ENCODE measurements at places on chromosomes 7 and 10.

GRCh38 chr7:22001345-22002004 lies 55.8 kb upstream of the CDCA7L start:
- peak; percentile 62 for DNase-seq

DNA sequence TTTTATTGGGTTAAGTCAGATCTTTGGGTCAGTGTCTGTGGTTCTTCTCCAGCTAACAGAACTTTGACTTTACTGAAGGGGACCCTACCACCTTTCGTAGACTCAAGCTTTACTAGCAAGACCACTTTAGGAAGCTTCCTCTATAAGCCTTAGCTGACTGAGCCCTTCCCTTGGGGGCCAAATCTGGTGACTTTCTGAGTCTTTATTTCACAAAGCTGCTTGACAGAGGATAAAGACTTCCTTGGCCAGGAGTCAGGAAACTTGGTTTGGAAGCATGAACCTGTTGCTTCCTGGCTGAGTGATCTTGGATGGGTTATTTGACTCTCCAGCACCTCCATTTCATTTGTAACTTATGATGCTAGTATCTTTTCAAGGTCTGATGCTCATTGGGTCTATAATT lies 466.7 kb downstream of the TYW1 start:
- DNase-seq = no peak

GRCh38 chr10:1628757-1629156 lies 108.6 kb downstream of the ADARB2 start:
- no peak for DNase-seq

- no peak for DNase-seq
Observed at GRCh38 chr10:55631071-55631654, 729.9 kb downstream of the ZWINT start.

DNA sequence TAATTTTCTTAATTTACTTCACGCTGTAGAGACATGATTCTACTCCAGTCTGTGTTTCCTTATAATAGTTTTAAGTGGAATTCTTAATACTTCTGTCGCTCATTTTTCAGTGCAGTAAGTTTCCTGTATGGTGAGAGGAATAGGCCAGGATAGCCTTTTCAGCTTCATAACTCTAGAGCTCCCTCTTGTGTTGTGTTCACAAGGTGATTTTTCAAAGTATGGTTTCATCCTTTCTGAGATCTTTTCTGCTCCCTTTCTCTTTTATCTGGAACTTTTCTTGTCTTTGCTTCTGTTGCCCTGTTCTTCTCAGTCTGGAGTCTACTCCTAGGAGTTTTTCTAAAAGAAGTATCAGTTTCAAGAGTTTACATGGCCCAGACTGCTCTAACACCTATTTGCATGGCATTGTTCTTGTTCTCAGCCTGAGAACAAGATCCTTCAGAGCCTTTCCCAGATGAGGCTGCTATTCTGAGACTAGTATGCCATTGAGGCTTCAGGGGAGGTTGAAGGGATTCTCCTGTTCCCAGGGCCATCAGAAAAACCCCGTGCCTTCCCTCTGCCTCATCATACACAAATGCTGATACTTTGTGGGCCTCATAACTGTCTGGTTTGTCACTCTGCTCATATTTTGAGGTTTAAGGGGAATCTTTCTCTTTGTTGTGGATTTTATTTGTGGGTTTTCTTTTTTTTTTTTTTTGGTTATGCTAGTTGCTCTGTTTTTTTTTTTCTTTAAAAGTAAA lies 21.8 kb downstream of the NET1 start:
- peak; percentile 24 for DNase-seq

DNA sequence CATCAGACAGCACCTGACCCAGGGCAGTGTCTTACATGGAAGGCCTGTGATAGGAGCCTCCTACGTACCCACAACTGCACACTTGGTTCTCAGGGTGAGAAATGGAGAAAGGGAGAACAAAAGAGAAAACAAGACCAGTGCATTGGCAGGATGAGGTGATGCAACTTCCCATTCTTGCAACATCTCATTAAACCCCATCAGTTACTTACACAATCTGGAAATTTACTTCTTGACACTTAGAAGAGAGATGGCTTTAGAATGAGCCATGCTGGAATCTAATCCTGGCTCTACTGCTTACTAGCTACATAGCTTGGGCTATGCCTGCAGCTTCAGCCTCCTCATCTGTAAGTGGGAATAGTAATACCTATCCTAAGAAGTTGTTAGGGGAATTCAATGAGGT lies 391.7 kb downstream of the KCNMA1 start:
- DNase-seq = no peak

- no peak for DNase-seq
Observed at GRCh38 chr10:77074104-77074624, 563.4 kb downstream of the KCNMA1 start.

GRCh38 chr7:151368136-151368571 lies 26.5 kb downstream of the NUB1 start:
- DNase-seq = peak; percentile 68

DNA sequence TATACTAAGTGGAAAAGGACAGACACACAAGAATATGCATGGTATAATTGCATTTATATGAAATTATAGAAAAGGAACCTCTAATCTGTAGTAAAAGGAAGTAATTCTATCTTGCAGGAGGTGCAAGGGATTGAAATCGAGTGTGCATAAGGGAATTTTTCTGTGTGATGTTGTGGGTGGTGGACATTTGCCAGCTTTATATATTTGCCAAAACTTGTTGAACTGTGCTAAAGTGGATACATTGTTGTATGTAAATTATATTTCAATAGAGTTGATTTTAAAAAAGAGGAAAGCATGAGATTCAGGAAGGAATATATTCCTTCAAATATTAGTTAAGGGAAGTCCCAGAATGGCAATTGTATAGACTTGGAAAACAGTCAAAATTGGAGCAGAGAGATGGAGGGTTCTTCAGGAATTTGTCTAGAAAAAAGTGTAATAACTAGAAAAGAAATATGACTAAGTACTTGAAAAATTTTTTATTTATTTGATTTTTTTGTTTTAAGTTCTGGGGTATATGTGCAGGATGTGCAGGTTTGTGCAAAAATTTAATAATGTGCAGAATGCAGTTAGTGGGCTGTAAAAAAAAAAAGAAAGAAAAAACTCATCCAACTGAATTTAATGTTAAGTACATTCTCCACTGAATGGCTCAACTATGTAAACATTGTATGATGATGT lies 96.1 kb downstream of the ARL4A start:
- no peak for DNase-seq

DNA sequence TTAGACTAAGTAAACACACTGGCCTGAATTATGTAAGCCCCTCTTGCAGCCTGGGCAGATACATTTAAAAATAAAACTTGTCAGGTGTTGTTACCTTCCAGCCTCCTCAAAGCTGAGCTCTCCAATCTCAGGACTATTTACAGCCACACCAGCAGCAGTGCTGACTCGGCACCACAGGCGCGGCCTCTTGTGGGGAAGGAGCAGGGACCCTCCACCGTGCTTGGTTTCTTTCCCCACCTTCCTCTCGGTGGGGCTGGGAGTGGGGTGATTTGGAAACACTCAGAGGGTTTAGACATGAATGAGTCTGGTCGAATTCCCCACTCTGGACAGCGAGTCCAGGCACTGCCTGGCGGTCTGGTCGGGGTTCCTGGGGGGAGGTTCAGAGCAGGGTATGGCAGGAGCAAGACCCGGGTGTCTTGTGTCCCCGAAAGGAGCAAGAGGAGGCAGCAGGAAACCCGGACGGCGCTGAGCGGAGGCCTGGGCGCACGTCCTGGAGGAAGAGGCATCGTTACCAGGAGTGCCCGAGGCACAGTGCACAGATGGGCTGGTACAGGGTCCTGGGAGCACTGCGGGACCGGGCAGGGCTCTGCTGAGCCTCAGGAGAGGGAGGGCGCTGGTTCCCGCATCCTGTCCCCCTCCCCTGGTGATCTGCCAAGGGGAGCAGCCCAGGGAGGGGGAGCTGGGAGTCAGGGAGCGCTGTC lies 29.2 kb upstream of the CFAP46 start:
- DNase-seq = no peak

DNA sequence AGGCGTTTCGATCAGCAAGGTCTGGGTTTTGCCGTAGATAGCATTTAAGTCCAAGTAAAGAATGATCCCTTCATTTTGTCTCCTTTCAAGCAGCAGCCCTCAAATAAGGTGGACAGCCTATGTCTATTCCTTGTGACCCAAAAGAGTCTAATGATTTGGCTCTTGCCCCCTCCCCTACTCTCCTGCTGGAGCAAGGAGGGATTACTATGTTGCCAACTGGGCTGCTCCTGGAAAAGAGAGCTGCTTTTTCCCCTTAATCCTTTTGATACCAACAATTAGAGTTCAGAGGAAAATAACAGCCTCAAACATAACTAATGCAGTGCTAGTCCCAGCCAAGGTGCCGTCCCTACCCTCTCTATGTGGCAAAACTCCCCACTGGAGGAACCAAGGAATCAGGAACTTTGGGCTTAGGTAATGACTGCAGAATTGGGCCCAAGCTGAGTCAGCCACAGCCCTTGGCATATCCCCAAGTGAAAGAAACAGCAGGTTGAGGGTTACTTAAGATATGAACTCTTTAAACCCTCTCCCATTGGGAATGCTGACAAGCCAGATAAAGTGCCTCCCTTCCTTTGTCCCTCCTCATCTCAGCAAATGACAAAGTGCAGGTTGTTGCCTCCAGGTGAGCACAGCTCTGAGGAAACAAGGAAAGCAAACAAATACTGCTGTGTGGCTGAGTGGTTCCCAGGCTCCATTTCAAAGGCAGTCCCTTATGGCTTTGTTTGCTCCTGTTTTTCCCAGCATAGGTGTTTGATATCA lies 643.7 kb downstream of the INHBA start:
- DNase-seq = no peak

DNA sequence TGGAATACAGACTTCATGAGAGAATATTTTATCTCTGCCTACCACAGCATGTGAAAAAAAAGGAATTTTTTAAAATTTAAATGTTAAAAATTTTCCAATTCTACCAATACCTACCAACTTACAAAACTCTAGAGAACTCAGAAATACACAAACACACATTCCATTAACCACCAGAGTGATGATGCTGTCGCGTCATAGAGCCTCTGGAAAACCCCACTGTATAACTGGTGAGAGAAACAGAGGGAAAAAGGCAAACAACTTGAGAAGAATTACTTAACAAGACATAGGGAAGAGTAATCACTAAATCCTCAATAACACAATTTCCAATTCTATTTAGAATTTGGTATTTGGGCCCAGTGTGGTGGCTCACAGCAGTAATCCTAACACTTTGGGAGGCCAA lies 6.2 kb upstream of the SPOCK2 start:
- DNase-seq = no peak

DNA sequence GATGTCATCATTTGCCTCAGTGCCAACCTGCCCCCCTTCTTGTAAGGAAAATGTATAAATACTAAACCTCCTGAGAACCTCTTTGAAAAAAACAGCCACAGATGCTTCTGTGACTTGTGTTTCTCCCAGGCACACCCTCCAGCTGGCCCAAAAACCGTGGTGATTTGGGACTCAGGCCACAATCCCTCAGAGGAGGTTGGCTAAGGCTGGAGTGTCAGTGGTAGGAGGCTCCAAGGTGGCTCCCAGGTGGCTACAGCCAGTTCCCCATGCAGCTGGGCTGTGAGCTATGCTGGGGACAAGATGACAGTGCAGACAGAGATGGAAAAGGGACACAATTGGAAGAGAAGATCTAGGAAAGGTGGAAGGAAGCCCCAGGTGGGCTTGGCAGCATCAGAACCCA lies 104.7 kb downstream of the CPXM2 start:
- no peak for DNase-seq

DNA sequence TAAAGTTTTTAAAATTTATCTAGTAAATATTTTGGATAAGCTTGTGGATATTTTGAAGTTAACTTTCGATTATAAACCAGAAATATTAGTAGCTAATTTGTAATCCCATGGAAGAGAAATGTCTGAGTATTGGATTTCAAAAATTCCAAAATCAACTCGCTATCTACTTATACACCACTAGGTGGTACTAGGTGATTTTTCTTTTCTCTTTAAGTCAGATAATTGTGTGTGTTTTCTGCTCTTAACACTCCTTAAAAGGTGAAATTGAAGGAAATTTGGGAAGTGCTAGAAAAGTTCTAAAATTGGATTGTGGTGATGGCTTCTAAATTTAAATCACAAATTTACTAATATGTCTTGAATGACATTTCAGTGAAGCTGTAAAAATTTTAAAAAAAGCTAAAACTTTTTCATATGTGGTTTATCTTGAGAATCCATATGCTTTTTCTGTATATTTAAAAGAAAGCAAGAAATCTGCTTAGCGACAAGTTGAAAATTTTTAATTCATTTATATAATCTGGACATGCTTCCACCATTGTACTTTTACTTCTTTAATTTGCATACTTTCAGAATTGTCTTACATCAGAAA lies 90.2 kb downstream of the IPMK start:
- DNase-seq = peak; percentile 15

DNA sequence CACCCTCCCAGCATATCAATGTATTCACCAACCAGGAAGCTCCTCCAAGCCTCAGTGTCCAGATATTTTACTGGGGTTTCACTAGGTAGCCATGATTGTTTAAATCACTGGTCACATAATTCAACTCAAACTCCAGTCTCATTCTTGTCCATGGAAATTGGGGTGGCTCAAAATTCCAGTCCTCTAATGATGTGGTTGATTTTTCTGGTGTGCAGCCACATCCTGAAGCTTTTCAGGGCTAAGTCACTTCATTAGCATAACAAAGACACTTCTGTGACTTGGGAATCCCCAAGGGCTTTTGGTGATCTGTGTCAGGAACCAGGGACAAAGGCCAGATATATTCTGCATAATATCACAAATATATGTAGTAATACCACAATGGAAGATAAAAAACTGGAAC lies 786.9 kb upstream of the IGFBP3 start:
- DNase-seq = no peak

GRCh38 chr10:18498998-18499397 lies 152.4 kb downstream of the NSUN6 start:
- no peak for DNase-seq

- DNase-seq = no peak
Observed at GRCh38 chr10:53957401-53957800, 843.6 kb downstream of the PCDH15 start.

GRCh38 chr10:101136007-101136707 lies 5.1 kb downstream of the TLX1 start:
- no peak for DNase-seq

- DNase-seq = no peak
Observed at GRCh38 chr10:127197154-127197432, 702 bp upstream of the INSYN2A start.

- no peak for DNase-seq
Observed at GRCh38 chr10:123614888-123615287, 51.3 kb upstream of the GPR26 start.

GRCh38 chr7:85226361-85227085 lies 39.7 kb upstream of the SEMA3D start:
- no peak for DNase-seq

GRCh38 chr10:67925449-67926005 lies 41.1 kb downstream of the SIRT1 start:
- no peak for DNase-seq

DNA sequence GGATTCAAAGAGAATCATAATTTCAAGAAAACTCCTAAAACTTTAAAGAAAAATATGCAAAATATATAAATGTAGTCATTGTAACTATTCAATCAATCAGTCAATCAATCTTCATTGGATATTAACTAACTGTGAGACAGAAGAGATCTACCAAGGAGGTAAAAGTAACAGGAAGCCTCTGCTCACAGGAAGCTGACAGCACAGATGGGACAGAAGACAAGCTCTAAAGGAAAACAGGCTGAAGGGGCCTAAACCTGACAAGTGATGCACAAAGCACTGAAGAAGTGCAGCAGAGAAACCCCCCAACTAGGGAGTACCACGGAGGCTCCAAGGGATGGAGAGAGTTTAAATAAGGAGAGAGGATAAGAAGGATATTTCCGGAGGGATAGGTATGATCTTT lies 173.0 kb downstream of the SKAP2 start:
- DNase-seq = no peak
